ENCODE measurements at places on chromosomes 3 and 15.

GRCh38 chr3:64730681-64731080 is 42.9 kb upstream of the ADAMTS9 start:
- DNase-seq = no peak

GRCh38 chr15:58260725-58261267 is 122.6 kb downstream of the AQP9 start:
- no peak for DNase-seq

DNA sequence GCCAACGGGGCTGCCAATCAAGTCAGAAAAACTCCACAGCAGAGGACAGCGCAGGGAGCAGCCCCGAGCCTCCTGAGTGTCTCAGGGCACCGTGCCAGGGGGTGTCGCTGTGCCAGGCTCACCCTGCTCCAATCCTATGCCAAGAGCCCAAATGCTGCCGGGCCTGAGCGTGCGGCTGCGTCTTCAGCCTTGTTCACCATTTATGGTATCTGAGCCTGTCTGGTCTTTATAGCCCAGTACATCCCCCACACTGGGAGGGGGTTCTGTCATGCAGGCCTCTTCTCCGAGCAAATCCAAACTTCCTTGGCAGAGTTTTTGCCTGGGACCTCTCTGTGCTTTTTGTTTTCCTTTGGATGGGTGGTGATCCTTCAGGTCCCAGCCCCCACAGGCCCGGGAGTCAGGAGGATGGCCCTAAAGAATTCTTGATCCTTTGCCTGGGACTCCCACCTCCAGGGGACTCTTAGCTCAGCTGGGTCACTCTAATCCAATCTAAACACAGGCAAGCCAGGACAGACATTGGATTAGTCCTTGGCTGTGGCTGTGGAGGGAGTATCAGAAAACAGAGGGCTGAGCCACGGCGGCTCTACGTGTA is 135.1 kb upstream of the HACD2 start:
- no peak for DNase-seq

DNA sequence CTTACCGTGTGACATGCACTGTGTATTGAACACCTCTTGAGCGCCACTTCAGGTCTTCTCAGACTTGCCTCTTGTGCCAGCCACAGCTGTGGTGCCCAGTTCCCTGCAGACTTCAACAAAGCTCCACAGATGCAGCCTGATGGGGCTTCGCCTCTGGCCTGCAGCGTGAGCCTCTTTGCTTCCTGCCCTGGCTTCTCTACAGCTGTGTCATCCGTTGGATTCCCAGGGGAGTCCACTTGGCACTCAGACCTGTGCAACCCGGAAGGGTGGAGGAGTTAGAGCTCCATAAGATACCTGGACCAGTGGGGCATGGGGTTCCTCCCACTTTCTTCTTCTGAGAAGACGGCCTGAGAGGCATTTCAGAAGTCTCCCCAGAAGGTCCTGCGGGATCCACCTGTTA is 57.7 kb upstream of the BNIP2 start:
- no peak for DNase-seq

GRCh38 chr15:92781925-92782453 is 118.1 kb upstream of the CHD2 start:
- no peak for DNase-seq

DNA sequence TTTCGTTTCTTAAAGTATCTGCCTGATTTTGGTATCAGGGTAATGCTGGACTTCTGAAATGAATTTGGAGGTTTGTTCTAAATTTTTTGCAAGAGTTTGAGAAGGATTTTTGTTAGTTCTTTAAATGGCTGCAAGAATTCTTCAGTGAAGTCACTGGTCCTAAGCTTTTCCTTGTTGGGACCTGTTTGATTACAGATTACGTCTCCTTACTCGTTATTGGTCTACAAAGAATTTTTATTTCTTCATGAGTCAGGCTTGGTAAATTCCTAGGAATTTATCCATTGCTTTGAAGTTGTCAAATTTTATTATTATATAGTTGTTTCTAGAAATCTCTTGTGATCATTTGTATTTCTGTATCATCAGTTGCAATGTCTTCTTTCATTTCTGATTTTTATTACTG is 196.0 kb downstream of the DPH6 start:
- no peak for DNase-seq

DNA sequence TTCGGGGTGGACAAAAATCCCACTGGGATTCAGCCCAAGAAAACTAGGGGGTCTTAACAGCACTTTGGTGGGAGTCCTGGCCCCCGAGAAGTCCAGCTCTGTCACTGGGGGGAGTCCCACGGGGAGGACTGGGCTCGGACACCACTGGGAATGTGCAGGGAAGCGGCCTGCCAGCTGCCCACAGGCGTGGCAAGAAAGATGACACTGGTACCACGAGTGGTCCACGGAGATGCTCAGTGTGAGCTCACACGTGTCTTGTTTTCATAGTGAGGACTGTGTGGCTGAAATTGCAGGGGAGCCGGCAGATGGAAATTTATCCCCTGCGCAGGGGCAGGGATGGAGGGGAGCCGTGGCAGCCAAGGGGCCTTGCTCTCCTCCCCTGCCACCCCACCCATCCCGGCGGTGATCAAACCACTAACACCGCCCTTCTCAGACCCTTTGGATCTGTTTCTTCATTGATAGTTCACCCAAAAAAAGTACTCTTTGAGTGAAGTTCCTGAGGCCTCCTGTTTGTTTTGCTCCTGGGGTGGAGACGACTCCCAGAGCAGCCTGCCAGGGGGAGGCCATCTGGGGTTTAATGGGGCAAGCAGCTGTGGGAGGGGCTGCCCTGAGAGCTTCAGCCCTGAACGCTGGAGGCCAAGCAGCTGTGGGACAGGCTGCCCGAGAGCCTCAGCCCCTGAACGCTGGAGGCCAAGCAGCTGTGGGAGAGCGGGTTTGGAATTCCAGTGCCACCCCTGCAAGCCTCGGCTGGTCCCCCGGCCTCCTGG is 130.9 kb downstream of the LRRK1 start:
- DNase-seq = no peak

DNA sequence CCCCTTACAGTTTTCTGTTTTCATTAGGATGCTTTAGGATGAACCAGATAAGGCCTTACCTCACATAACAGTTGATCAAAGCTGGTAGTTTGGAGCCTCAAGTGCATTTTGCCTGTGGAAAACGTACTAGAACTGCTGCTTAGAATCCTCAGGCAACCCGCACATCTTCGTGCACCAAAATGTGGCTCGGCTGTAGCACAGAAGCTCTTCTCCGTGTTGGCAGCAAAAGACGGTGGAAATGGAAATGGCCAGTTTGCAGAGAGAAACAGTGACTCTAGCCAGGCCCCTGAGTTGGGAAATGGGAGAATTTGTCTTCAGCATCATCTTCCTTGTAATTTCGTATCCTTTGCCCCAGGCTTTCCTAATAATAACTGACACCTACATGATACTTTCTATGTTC is 20.6 kb downstream of the TLNRD1 start:
- no peak for DNase-seq

DNA sequence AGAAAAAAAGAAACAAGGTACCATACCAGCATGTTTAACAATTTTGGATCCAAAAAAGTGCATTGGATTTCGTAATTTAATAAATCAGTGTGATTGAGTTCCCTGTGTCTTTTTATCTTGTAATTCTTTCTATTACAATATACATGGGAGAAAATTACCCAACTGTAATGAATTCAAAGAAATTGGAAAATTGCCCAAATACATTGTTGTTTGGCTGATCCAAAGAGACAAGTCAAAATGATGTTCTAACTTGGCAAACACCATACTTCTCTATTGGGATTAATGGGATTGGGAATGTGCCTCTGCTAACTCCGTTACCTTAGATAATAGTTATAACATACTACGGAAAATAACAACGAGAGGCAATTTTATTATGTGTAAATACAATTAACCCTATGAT is 1097.1 kb downstream of the ROBO1 start:
- no peak for DNase-seq

DNA sequence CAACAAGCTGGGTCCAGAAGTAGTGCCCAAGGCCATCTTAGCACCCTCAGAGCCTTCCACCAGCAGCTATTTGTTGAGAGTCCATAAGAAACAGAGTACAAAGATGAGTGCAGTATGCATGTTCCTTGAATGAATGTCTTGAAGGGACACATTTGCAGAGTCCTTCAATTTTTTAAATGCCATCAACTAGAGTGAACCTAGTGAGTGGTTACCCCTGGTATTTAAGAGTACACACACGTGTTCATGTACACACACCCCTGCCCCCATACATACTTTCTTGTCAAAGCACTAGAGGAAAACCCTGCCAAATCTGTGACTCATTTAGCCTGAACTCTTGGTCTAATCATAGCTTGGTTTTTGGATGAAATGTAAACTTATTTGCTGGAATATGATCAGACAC is 84.5 kb upstream of the GALNT15 start:
- DNase-seq = no peak

GRCh38 chr15:88100181-88100580 is 156.4 kb downstream of the NTRK3 start:
- no peak for DNase-seq

DNA sequence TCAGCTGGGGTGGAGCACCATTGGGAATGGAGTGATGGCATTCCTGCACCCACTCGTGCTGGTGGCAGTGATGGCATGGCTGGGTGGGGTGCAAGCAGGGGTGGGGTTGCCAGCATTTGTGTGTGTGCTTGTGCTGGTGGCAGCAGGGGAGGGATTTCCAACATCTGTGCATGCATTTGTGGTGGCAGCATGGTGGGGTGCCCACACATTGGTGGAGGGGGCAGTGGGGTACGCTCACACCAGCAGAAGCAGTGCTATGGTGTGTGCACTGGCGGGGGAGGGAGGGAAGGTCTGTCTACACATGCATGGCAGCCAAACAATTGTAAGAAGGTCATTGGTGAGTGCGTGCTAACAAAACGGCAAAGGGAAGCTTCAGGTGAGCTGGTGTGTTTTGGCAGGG is 76.7 kb upstream of the NUDT16 start:
- no peak for DNase-seq

- no peak for DNase-seq
These were observed 8.2 kb downstream of the SNX33 start for GRCh38 chr15:75655931-75656330.

DNA sequence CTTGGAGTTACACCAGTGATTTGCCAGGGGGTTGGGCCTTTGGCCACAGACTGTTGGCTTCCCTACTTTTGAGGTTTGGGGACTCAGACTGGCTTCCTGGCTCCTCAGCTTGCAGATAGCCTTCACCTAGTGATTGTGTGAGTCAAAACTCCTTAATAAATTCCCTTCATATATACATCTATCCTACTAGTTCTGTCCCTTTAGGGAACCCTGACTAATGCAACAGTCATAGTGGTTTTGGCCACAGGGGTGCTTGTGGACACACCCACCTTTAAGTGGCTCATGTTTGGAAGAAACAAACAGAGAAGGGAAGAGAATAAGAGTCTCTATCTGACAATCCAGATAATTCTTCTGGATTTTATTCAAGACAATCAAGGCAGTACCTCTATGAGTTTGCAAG is 457.7 kb downstream of the EPHA3 start:
- DNase-seq = no peak

- no peak for DNase-seq
These were observed 60.4 kb downstream of the INO80 start for GRCh38 chr15:41055706-41056105.

GRCh38 chr3:172103724-172104123 is 64.3 kb downstream of the FNDC3B start:
- no peak for DNase-seq

- no peak for DNase-seq
These were observed 4.6 kb downstream of the MYRIP start for GRCh38 chr3:39814007-39814406.

GRCh38 chr3:23236890-23237289 is 33.8 kb downstream of the UBE2E2 start:
- no peak for DNase-seq

DNA sequence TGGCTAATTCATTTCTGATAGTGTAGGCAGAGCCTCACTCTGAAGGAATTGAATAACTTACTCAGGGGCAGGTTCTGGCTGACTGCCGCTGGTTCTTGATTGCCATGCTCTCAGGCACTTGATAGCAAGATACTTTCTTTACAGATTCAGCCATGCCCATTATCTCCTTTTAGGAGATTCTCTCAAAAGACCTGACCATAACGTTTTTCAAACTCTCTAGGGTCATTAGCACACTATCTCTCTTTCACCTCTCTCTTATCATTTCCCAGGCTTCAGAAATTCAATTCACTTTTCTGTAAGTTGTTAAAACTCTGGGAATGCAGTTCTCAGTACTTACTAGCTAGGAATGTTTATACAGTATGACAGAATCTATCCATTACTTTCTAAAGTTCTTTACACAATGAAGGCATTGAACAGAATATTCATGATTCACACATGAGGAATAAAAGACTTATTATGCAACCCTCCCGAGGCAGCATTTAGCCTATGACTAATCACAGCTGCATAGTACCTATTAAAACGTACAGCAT is 850.3 kb upstream of the CADM2 start:
- DNase-seq = no peak

GRCh38 chr15:76904461-76905012 is 603 bp downstream of the SCAPER start:
- DNase-seq = no peak

GRCh38 chr3:29324180-29324651 is 43.3 kb downstream of the RBMS3 start:
- no peak for DNase-seq

GRCh38 chr3:183122257-183122932 is 23.1 kb upstream of the MCCC1 start:
- DNase-seq = no peak

DNA sequence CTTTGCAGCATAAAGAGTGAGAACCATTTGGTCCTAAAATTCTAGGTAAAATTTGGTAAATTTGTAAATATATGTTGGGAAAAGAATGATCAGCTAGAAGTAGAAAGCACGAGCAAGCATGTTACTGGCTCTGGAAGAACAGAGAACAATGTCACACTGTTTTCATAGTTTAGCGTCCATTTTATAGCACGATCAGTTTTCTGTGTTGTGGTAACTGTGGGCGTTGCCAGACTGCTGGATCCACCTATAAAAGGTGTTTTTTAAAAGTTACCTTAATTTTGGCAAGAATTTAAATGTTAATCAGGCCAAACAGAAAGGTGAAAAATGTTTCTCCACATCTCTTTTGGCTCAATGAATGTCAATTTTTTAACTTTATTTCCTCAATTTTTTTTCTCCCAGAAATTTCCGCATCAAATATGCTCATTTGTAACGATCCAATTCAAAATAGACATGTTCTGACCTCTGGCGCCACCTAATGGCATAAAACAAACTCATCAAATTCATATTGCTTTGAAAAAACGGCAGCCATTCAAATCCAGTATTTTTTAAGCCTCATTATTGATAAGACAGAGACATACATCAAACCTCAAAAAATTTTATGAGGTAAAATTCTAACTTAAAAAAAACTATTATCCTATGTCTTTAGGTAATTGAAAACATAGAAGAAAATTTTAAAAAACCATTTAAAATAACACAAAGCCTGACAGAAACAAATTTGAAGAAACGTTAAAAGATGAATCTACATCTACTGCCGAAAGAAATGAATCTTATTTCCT is 5.5 kb upstream of the GP5 start:
- no peak for DNase-seq

DNA sequence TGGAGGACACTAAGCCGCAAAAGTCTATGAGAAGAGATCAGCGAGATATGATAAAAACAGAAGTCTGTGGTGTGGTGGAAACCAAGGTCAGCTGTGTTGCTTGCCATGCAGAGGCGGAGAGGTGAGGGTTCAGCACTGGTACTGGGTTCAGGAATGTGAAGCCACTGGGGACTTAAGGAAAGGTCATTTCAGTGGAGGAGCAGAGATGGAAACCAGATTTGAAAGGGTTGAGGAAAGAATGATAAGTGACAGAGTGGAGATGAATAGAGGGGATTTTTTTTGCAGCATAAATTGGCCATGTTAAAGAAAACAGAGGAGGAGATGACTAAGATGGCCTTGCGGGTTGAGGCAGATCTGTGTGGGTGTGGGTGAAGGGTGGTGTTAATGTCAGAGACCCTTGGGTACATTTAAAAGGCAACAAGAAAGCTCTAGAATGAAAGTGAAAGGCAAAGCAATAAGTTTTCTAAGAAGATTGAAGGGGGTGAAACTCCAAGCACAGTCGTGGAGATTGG is 265.5 kb downstream of the ADAMTSL3 start:
- peak; percentile 12 for DNase-seq

All from activated CD8-positive, alpha-beta memory T cell treated with anti-CD3 and anti-CD28 coated beads for 48 hours (primary cell).